Muscle of arm (tissue), 14 donors: ENCODE measurements at places on chromosomes 6 and 20.

- DNase-seq, result no peak
Measured at GRCh38 chr6:52377538-52378221, 15.7 kb downstream of the PAQR8 start.

- peak; percentile 49 for DNase-seq
Measured at GRCh38 chr6:168418711-168419121, 22.3 kb upstream of the SMOC2 start.

DNA sequence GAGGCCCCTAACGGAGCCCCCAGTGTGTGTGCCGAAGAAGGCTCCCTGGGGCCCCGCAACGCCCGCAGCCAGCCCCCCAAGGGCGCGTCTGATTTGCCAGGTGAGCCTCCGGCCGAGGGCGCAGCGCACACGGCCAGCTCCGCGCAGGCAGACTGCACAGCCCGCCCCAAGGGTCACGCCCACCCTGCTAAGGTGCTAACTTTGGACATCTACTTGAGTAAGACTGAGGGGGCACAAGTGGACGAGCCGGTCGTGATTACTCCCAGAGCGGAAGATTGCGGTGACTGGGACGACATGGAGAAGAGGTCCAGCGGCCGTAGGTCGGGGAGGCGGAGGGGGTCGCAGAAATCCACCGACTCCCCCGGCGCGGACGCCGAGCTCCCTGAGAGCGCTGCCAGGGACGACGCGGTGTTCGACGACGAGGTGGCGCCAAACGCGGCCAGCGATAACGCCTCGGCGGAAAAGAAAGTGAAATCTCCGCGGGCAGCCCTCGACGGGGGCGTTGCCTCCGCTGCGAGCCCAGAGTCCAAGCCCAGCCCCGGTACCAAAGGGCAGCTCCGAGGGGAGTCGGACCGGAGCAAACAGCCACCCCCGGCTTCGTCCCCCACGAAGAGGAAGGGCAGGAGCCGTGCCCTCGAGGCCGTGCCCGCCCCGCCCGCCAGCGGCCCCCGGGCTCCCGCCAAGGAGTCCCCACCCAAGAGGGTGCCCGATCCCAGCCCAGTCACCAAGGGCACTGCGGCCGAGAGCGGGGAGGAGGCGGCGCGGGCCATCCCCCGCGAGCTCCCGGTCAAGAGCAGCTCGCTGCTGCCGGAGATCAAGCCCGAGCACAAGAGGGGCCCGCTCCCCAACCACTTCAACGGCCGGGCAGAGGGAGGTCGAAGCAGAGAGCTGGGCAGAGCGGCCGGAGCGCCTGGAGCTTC, 117.0 kb downstream of the RTN4IP1 start:
- peak; percentile 40 for DNase-seq

DNA sequence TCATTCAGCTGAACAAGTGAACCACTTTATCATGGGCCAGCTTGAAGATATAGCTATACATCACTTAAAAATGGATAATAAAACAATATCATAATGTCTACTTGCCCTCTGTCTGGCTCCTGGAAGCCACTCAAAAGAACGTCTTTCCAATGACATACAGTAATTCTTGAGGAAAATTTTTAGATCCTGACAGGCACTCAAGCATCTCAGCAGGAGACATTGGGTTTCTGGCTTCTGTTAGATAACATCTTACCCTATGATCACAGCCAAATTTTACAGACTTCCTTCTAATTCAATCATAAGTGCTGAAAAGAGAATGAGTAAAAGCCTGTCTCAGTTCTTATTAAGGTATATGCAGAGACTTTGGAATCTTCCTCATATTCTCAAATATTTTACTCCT, 330 bp downstream of the CGA start:
- no peak for DNase-seq

DNA sequence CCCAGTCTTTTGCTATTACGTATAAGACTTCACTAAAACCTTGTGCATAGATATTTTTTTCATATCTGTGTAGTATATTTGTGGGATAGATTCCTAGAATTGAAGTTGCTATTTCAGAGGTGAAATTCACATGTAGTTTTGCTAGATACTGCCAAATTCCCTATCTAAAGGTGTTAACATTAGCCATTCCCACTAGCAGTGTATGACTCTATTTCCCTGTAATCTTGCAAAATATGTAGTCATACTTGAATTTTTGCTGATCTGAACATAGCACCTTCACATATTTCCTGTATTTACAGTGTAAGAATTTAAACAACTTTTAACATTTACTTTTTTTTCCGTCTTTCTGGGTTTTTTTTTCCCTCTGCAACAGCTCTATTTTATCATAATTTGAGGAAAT, 24.9 kb downstream of the SENP6 start:
- no peak for DNase-seq

GRCh38 chr20:61744691-61745396, 320.8 kb downstream of the TAF4 start:
- no peak for DNase-seq

- DNase-seq, result no peak
Measured at GRCh38 chr6:87350516-87350915, 5.9 kb downstream of the C6orf163 start.

DNA sequence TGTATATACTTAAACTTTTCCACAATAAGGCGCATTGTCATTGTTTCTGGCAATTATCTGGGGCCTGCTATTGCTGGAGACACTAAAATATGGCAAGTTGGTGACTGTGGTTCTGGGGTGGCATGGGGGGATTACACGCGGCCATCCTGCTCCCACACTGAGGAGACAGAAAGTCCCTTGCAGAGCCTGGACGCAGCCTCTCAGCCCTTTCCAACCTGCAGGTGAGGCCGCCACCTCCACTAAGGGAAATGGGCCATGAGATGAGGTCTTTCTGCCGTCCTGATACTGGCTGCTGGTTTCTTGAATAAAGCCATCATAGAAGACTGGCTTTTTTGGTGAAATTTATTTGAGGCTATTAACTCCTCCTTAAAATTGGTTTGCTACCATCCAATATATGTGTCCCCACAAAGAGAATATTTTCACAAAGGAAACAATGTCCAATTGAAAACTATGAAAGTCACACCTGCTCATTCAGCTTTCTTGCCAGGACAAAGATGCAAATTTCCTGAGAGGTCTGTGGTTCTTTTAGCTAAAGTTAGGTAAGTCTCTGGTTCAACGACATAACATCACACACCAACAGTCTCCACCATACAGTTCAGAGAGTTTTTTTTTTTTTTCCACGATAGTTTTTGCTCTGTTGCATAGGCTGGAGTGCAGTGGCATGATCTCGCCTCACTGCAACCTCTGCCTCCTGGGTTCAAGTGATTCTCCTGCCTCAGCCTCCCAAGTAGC, 13.0 kb downstream of the TXNDC5 start:
- no peak for DNase-seq

DNA sequence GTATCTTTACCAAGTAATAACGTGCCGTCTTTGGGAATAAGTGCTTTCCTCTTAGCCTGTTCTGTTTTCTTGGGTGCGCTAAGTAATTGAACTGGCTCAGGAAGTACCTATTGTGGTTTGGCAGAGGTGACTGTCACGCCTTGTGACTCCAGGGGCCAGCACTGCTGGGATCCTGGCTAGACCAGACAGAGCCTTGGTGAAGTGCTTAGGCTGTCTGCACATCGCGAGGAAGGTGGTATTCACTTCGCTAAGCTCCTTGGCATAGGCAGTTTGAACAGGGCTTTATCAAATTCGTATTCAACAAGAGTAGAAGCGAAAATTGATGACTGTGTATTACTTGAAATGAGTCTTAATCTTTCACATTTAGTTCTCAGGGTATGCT, 17.6 kb downstream of the PRDM1 start:
- DNase-seq, result no peak

GRCh38 chr6:2485116-2485515, 239.7 kb upstream of the GMDS start:
- no peak for DNase-seq
